ENCODE measurements at places on chromosomes 12 and 14.

- no peak for DNase-seq
These were observed 927.5 kb downstream of the SLC6A15 start for GRCh38 chr12:83985084-83985483.

GRCh38 chr12:90858252-90858651, 96.7 kb downstream of the CCER1 start:
- peak; percentile 19 for DNase-seq

- DNase-seq: no peak
These were observed 479 bp downstream of the KDM5A start for GRCh38 chr12:388541-389141.

- DNase-seq: no peak
These were observed 847 bp upstream of the WNT10B start for GRCh38 chr12:48972213-48972951.

DNA sequence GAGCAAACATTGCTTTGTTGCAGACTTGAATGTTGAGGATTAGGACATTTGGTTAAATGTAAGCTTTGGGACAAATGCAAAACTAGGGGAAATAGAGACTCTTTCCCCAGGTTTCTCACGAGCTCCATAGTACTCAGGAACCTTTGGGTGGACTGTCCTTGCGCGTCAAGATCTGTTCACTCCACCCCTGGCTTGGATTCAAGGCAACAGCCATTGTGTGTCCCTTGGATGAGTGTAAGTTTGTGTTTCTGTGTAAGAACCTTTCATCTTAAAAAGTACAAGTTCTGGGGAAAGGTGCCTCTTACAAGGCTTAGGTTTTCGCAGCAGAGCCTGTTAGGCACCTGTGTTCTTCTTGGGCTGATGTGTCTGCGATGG, 3.7 kb downstream of the SUSD6 start:
- DNase-seq: no peak

- DNase-seq: no peak
These were observed 87.2 kb downstream of the C12orf75 start for GRCh38 chr12:105417732-105418131.

DNA sequence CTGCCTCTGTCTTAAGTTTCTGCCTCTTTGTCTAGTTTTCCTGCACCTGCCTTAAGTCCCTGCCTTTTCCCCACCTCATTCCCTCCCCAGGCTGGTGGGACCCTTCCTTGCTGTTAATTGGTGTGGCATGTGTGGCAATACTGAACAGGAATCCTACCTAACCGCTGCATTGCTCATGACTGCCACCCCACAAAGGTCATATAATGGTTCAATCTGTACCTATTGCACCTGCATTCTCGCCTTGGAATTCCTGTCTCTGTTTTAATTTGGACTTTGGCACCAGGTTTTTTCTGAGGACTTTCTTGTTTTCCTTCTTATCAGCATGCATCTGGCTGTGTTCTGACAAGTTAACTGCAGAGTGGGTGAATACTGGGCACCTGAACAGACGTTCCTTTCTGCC, 966.2 kb upstream of the TMEM132C start:
- DNase-seq: no peak

DNA sequence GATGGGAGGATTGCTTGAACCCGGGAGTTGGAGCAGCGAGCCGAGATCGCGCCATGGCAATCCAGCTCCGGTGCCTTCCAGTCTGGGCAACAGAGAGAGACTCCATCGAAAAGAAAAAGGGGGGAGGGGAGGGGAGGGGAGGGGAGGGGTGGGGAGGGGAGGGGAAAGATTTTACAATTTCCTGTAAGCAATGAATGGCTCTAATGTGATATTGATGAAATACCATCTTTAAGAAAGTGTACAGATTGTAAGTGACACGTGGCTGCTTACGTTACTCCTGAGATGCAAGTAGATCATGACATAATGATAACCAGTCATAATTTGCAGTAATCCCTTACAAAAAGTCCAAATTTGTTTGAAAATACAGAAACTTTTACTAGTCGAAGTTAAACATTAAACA, 1.4 kb downstream of the SLC25A21 start:
- DNase-seq: no peak

- DNase-seq: peak; percentile 8
These were observed 1.2 kb downstream of the SPTSSA start for GRCh38 chr14:34460841-34461240.

- no peak for DNase-seq
These were observed 27.1 kb downstream of the GYS2 start for GRCh38 chr12:21577516-21577915.

GRCh38 chr12:28191051-28192048, 1.1 kb downstream of the CCDC91 start:
- DNase-seq: no peak

DNA sequence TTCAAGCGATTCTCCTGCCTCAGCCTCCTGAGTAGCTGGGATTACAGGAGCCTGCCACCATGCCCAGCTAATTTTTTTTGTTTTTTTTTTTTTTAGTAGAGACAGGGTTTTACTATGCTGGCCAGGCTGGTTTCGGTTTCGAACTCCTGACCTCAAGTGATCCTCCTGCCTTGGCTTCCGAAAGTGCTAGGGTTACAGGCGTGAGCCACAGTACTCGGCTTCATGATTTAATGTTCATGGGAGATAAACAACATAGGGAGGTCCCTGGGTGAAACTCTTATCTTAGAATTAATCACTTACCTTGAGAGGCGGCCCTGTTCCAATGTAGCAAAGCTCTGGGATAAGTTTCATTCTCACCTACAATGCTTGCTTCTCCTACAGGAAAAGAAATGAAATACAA, 48.3 kb downstream of the SEL1L start:
- no peak for DNase-seq

- DNase-seq: no peak
These were observed 9.2 kb upstream of the IKZF4 start for GRCh38 chr12:56011509-56012090.

All from right kidney (tissue), 9 donors.